ENCODE measurements at places on chromosomes 12 and 14.

DNA sequence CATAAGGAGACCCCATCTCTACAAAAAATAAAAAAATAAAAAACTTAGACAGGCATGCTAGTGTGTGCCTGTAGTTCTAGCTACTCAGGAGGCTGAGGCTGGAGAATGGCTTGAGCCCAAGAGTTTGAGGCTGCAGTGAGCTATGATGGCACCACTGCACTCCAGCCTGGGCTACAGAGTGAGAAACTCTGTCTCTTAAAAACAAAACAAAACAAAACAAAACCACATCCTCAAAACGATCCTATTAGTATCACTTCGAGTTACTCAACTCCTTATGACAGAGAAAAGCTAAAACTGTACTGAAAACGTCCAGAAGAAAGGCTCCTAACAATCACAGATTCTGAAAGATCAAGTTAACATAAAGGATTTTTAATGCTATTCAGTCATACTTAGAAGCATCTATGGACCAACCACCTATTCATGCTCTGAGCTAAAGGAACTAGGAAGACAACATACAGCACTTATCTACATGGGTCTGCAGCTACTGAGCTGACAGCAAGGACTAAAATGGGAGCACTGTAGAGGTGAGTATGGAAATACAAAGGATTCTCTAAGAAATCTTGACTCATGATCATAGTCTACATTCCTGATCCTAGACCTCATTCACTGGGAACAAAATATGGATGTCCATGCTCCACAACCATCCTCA lies 75.3 kb upstream of the DUSP6 start:
- no peak for DNase-seq

GRCh38 chr12:42946871-42947381 lies 357.4 kb upstream of the PRICKLE1 start:
- DNase-seq, result no peak

GRCh38 chr12:14988035-14988434 lies 15.2 kb downstream of the PDE6H start:
- no peak for DNase-seq

GRCh38 chr12:40614923-40615322 lies 77.3 kb upstream of the CNTN1 start:
- no peak for DNase-seq

DNA sequence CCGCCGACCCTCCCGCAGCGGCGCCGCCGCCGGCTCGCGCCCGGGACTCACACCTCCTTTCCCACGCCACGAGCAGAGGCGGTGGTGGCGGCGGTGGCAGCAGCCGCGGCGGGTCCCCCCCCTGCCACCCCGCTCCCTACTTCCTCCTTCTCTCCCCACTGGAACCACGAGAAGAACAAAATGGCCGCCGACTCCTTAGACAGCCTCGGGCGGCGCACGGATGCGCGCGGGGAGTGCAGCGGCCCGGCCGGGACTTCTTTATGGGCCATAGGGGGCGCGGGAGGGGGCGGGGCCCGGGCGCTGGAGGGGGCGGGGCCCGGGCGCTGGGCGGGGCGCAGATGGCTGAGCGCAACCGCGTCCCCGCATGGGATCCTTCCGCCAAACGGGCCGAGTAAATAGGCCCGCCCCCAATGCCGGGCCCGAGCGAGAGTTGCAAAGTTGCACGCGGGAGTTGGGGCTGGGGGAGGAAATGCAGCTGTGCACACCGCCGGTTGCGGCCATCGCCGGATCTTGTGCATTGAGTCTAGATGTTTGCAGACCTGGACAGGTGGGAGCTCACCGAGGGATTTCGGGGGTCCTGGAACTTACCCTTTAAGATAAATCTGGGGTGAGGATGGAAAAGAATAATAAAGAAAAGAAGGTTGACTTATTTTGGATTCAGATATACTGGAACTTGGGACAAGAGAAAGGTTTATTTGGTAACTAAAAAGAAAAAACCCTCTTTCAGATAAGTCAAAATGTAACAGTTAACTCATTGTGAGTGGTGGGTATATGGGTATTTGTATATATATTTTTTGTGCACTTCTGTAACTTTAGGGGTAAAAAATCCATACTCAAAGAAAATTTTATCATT lies at the start of gene PPP1CC:
Gene PPP1CC (minus strand): TSS at position 174 of the 853 bp plus-strand sequence. CDS start 184 bp downstream, outside the sequence.
- DNase-seq, result peak; percentile 84

- no peak for DNase-seq
Measured at GRCh38 chr12:65025136-65025535, 96.0 kb downstream of the WIF1 start.

DNA sequence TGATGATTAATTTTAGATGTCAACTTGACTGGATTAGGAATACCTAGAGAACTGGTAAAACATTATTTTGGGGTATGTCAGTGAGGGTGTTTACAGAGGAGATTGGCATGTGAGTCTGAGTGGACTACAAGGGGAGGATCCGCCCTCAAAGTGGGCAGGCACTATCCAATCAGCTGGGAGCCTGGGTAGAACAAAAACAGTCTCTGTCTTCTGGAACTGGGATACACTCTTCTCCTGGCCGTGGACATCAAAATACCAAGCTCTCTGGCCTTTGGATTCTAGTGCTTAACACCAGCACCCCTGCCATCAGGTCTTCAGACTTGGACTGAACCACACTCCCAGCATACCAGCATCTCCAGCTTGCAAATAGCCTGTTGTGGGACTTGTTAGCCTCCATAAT lies 4.4 kb upstream of the SCAF11 start:
- no peak for DNase-seq

- DNase-seq, result no peak
Measured at GRCh38 chr12:19901841-19902240, 462.5 kb downstream of the AEBP2 start.

- no peak for DNase-seq
Measured at GRCh38 chr12:90741611-90742010, 213.4 kb downstream of the CCER1 start.

DNA sequence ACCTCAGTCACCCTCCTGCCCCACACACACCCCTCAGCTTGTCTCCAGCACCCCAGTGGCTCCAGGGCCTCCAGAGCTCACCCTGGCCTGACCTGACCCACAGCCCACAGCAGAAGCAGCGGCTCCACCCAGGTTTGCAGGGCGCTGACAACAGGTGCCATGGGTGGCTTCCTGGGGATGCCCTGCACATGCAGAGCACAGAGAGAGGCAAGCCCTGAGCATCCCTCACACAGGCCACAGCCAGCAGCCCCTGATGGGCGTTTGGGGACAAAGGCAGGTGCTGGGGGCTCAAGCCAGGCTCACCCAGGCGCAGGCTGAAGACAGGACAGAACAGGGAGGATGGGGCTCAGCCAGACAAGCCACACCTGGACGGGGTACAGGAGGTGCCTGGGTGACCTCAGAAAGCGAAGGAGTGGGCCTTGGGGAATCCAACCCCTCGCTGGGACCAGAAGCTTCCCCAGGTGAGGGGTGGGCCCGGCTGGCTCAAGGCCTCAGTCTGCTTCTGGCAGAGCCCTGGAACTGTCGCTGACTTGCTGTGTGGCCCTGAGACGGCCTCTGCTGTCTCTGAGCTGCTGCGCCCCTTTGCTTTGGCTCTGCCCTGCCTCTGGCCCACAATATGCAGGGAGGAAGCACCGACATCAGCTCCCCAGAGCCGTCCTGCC lies 10.6 kb downstream of the ARL6IP4 start:
- no peak for DNase-seq

DNA sequence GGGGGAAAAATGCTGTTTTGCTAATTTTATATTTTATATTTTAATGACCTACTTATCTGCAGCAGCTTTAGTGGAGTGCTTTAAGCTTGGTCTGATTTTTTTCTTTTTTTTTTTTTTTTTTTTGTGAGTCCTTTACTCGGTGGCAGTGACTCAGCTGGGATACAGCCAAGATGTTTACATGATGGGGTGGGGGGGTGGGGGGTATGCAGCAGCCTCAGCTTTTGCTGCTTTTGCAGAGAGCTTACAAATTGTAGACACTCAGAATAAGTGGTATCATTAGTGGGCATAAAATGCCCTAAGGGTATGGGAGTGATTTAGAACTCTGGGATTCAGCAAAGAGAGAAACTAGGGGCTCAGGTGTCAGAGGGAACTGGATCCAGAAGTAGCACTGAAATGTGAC lies 38.2 kb upstream of the ARHGAP5 start:
- no peak for DNase-seq

GRCh38 chr12:31227401-31227981 lies 98.5 kb downstream of the SINHCAF start:
- DNase-seq, result no peak

- peak; percentile 23 for DNase-seq
Measured at GRCh38 chr14:67487937-67488893, at the start of gene TMEM229B. TSS of gene TMEM229B (minus strand) at chr14:67488721. CDS start at chr14:67473923, 14,798 bp downstream.

DNA sequence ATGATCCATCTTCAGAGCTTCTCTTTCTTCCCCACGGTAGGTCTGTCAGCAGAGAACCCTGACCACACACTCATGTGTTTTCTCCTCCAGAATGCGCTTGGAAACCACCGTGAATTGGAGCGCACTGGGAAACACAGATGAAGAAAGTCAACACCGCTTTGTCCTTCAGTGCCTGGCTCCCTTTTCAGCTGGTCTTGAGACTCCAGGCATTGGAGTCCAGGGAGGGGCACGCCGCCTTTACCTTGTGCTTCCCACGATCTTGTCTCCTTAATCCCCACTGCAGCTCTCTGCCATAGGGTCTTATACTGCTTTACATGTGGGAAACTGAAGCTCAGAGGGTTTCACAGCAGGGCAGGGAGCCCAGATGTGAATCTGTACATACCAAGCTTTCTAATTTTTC lies 1.1 kb downstream of the FAM90A1 start:
- no peak for DNase-seq

GRCh38 chr12:65955452-65955851 lies 131.2 kb downstream of the HMGA2 start:
- DNase-seq, result no peak
